ENCODE measurements at places on chromosomes 7 and 10.

- DNase-seq, result no peak
These were observed 4.9 kb upstream of the HERPUD2 start for GRCh38 chr7:35699796-35700305.

- DNase-seq, result no peak
These were observed 34.3 kb downstream of the MYL10 start for GRCh38 chr7:101594790-101595189.

- DNase-seq, result no peak
These were observed 257.8 kb upstream of the GNAI1 start for GRCh38 chr7:79876848-79877252.

GRCh38 chr10:117543225-117544003, 868 bp downstream of the EMX2 start:
- DNase-seq, result no peak

GRCh38 chr10:14740684-14741247, 33.9 kb downstream of the FAM107B start:
- no peak for DNase-seq

DNA sequence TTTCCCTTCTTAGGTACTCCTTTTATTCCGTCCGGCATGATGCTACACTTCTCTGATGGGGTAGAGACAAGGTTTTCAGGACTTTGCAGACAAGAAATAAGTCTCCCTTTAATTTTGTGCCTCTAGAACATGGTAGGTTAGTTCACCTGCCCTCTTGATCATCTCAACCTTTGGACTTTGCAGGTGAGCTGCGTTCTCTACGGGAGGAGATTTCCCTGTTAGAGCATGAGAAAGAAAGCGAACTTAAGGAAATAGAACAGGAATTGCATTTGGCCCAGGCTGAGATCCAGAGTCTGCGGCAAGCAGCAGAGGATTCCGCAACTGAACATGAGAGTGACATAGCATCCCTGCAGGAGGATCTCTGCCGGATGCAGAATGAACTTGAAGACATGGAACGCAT, 9.2 kb downstream of the CCDC136 start:
- DNase-seq, result no peak

DNA sequence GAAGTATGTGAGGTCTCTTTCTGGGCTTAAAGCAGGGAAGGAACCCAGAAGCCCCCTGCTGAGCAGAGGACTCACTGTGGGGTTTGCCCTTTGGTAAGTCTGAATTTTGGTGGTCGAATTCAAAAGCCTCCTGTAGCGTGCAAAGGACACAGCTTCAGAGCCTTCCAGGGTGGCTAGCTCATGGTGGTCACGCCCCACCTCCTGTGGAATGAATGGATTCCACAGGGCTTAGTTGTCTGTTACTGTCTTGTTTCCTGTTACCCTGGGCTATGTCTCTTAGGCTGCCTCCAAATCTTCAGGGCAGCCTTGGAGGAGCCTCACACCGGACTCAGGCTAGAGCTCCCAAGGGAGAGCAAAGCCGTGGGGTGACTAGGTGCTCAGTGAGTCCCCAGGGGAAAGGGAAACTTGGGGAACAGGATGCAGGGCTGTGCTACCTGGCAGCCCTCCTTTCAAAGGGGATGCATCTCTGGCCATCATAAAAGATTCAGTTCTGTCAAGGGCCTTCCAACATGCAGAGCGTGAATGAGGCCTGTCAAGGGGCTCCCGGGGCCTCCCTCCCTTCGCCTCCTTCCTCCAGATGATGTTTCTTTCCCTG, 211.7 kb downstream of the CCSER2 start:
- DNase-seq, result no peak

DNA sequence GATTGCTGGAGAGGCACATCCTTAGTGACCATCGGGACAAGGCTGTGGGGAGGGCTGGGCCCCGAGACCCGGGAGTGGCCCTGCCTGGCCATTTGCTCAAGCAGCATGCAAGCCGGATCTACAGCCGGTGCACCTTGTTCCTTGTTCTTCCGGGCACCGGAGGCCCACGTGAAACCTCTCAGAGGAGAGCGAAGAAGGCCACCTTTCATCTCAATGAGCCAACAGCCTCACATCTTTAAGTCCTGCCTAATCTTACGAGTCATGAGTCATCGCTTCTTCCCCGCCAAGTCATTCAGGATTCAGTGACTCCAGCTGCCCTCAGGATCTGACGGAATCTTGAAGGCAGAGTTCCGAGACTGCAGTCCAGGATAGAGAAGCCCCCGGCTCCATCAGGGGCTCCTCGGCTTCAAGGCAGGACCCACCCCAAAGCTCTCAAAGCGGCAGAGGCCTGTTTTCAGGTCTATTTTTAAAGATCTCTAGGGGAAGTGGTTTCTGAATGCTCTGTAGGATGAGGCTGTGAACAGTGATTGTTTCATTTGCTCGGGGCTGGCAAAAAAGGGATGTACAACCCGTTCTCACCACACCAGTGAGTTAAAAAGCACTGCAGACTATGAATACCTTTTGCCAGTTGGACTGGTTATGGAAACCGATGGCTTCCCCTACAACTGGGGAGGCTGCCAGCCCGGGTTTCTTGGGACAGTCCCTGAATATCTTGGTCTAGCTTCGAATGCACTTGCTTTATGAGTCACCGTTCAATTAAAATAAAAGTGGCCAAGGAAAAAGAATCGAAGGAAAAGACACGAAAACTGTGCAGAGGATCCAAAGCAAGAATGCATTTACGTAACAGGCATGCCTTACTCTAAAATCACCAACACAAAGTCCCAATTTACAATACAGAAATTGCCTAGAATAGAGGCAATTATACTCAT, 57.2 kb upstream of the ECHDC3 start:
- peak; percentile 35 for DNase-seq

DNA sequence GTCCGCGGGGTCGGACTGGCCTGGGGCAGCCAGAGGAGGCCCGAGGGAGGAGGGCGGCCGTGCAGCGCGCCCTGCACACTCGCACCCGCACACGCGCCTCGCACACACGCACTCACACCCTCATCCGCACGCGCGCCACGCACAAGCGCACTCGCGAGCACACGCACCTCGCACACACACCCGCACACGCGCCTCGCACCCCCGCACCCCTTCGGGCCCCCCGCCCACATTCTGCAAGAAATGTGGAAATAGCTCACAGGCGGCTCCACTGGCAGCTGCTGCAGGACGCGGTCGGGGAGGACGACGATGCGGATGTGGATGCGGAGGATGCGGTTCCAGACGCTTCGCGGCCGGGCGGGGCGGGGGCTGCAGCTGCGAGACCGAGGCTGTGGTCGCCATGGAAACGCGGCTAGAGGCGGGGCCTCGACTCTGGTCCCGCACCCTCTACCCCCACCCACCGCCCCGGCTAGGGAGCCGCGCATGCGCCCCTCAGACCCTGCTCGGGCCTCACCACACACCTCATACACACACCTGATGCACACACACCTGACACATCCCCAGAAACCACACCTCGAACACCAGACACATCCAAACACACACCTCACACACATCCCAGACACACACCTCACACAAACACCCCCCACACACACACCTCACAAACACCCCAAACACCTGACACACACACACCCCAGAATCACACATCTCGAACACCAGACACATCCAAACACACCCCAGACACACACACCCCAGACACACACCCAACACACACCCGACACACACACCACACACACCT, at the start of gene CALY:
CALY (minus strand) TSS at position 320 of the 793 bp plus-strand sequence. CDS start 7,907 bp downstream, outside the sequence.
- DNase-seq, result no peak

- no peak for DNase-seq
These were observed 168.4 kb upstream of the IMMP2L start for GRCh38 chr7:111730476-111731300.

GRCh38 chr7:31811650-31812461, 124.8 kb downstream of the PPP1R17 start:
- DNase-seq, result no peak

DNA sequence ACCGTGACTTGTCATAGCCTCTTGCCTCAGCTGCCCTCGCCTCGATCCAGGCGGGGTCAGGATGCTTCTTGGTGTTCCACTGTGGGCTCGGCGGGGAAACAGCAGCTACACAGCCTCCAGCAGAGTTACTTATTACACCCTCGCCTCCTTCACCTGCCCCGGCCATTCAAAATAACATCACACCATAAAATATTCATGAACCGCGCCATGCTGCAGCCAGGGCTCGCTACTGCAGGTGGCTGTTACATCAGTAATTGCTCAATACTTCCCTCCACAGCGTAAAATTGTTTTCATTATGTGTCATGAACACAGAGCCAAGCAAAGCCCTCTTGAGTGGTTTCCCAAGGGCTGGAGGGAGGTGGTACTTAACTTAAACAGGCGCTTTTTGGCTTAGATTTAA, 241.5 kb upstream of the SP8 start:
- no peak for DNase-seq

Data from esophagus squamous epithelium (tissue), 5 donors.